Activated effector memory CD4-positive, alpha-beta T cell treated with Interleukin-2 at 50 U/mL for 16 hours (primary cell): ENCODE measurements at places on chromosomes 12 and 14.
A peak's percentile ranks its signal among the peaks of the same experiment; 100 is the strongest.

DNA sequence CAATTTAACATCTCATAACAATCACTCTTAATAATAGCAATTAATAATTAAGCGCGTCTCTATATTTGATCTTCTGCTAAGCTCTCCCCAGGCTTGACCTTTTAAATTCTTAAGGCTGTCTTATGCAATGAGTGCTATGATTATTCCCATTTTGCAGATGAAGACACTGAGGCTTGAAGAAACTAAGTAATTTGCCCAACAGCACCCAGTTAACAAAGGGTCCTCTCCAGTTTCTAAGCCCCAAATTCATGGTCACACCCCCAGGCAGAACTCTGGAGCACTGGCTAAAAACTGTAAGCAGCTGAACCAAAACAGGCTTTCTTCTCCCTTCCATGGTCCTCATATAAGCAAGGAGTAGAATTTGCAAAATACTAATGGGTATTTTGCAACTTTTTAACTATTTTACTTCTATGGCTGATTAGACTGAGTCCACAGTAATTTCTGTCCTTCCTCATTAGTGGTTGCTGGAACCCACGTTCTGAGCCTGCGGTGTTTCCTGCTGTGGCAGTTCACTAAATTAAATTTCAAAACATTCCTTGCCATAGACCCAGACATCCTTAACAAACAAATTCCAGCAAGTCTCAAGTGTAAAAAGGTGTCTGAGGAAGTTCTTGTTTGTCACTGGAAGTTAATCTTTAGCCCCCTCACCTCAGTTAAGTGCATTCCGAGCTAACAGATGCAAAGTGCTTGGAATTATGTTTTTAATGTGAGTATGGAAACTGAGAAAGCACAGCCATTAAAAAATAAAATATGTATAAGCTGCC lies 76.5 kb downstream of the TMEM132D start:
- no peak for DNase-seq

GRCh38 chr12:96617178-96617577 lies 127.8 kb downstream of the CFAP54 start:
- DNase-seq: no peak

DNA sequence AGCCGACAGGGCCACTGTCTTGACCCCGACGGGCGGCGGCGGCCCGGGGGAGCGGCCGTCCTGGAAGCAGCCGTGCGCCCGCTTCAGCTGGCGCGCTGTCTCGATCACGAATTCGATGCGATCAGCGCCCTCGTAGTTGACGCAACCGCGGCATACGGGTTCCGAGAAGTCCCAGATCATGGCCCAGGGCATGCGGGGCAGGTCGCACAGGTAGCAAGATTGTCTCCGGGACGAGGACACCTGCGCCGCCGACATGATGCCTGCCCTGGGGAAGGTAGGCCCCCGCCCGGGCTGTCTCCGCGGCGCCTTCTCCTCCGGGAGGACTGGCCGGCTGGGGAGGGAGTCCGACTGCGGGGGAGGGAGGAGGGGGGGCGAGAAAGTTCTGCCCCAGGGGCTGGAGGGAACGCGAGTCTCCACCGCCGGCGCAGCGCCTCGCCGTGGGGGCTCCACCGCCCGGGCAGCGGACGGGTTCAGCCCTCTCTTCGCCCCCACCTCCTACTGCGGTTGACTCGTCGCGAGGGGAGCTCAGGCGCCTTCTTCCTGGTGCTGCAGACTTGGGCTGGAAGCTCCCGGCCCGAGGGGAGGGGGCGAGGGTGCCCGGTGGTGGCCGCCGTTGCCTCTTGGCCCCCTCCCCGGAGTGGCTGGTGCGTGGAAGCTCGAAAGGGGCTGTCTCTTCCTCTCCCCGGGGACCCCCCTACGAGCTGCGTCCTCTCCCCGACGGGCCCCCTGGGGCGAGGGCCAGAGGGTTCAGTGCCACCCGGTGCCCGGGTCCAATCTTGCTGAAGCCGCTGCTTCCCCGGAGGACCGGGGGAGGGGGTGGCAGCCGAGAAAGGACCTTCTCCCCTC lies 747 bp downstream of the IRF2BPL start:
- DNase-seq: peak; percentile 62

DNA sequence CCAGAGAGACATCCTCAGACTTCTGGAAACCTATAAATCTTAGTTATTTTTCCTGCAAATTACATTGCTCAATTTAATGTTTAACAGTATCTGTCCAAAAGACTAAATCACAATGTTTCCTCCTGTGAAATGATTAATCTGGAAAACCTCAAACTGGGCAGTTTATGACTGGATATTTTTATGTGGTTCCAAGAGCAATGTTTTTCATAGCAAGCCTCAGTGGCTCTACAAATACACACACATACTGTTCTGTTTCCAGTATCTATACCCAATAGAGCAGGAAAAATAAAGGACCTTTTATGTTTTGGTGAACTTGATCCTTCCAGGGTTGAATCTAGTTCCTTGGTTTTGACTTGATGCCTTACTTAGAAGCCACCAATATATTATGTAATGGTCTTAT lies 9.2 kb downstream of the NID2 start:
- no peak for DNase-seq

GRCh38 chr12:26298785-26299621 lies 103.6 kb downstream of the SSPN start:
- no peak for DNase-seq

GRCh38 chr14:103384450-103385151 lies 614 bp upstream of the MARK3 start:
- no peak for DNase-seq

GRCh38 chr14:32434880-32435279 lies 105.8 kb downstream of the AKAP6 start:
- DNase-seq: no peak

DNA sequence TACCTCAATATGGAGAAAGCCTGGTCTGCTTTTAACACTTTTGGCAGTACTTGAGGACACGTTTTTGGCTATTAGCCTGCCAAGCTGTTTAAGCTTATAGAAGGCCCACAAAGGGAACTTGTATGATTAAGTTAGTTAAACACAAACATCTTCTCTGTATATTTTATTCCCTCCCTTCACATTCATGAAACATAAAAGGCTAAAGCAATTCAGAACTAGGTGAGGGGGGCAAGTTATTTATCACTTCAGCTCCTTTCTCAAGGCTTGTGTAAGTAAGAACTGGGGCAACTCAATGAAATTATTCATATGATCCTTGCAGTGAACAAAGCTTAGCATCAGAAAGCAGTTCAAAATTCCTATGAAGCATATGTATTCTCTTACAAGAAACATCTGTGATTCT lies 7.5 kb downstream of the PRICKLE1 start:
- no peak for DNase-seq

DNA sequence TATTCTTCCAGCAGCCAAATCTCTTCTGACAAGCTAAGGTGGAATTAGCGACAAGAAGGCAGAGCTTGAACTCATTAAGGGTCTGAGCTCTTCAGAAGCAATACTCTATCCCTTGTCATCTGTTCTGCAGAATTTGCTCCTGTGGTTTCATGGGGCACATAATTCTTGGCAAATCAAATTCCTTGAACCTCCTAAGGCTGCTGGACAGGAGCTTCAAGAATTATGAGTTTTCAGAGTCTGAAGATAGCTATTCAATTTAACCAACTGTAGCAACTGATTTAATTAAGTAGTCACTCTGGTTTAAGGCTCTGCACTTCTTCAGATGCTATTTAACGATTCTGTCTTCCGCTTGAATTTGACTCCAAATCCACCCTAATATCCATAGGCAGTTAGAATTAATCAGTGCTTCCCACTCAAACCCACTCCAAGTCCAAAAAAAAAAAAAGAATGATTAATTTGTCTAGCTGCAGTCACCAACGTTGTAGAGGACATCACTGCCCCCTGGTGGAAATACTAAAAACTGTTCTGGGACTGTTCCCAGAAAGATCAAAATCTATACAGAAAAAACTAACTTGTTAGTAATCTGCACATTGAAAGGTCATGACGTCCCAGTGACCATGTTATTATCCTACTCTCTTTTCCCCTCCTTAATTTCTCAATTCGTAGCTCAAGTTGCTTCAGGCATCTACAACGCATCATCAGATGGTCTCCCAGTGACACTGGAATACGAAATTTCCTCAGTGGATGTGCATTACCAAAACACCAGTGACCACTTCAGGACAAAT lies 169.9 kb downstream of the KIF21A start:
- DNase-seq: no peak

GRCh38 chr12:123721245-123721644 lies 9.1 kb downstream of the ATP6V0A2 start:
- DNase-seq: no peak

GRCh38 chr14:78240567-78240966 lies 70.4 kb downstream of the NRXN3 start:
- DNase-seq: no peak

GRCh38 chr12:18239526-18239925 lies 21.8 kb upstream of the PIK3C2G start:
- DNase-seq: no peak

- no peak for DNase-seq
Measured at GRCh38 chr14:92687681-92688433, 60.6 kb downstream of the LGMN start.

GRCh38 chr14:104268295-104268694 lies 129.9 kb downstream of the KIF26A start:
- DNase-seq: no peak

- DNase-seq: no peak
Measured at GRCh38 chr12:106054049-106054448, 84.7 kb downstream of the NUAK1 start.

- DNase-seq: no peak
Measured at GRCh38 chr12:1425396-1425729, 169.0 kb downstream of the FBXL14 start.

GRCh38 chr12:44397631-44398030 lies 478.5 kb downstream of the NELL2 start:
- DNase-seq: no peak

DNA sequence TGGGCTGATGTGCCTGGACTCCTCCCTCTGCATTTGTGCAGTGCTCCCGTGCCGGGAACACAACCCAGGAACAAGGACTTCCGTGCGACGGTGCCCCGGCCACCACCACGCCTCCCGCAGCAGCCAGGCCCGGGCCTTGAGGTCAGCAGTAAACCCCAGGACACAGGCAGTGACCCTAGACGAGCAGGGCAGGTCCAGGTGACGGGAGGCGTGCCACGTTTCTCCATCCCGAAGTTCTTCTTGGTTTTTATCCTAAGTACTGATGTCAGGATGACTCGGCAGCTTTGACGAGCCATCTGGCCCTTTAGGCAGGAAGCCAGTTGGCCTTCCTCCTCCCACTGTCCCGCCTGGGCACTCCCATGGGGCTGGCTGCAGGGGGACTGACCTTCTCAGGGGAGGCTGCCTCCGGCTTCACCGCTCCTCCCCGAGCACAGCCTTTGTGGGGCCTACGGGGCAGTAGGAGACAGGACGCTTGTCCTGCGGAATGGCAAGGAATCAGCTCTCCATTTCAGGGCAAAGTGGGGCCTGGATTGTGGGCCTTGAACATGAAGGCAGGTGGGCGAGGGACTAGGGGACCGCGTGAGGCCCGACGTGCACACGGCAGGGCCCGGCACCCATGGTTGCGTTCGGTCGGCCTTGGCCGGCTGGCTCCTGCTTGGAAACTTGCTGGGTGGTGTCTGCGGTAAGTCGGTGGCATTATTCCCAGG lies 94.1 kb downstream of the FBXL14 start:
- no peak for DNase-seq

- DNase-seq: no peak
Measured at GRCh38 chr12:130011611-130012385, 108.0 kb upstream of the TMEM132D start.

- DNase-seq: no peak
Measured at GRCh38 chr12:44525806-44526654, 350.1 kb downstream of the NELL2 start.

- DNase-seq: no peak
Measured at GRCh38 chr12:32535288-32535999, 136.1 kb downstream of the FGD4 start.

GRCh38 chr12:92585115-92585727 lies 117.6 kb upstream of the PLEKHG7 start:
- DNase-seq: no peak

- DNase-seq: no peak
Measured at GRCh38 chr12:55845361-55845760, 2.6 kb upstream of the MMP19 start.

- DNase-seq: no peak
Measured at GRCh38 chr12:77151030-77151429, 85.7 kb upstream of the E2F7 start.

DNA sequence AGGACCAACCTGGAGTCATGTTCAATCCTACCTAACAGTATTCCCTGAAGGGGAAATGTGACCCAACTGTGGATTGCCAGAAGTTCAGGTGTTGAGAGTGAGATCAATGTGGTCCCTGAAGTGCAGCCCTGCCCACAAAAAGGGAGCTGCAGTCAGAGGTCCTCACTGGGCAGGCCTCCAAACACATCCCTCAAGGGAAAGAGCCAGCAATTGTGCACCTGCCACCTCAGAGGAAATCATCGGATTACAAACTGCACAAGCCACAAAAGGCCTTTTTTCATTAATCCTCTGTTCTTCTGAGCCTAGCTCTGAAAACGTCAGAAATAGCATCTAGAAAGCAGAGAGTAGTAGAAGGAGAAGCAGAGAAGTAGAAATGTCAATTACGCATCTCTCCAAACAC lies 10.8 kb upstream of the MDM1 start:
- DNase-seq: no peak

- DNase-seq: no peak
Measured at GRCh38 chr14:34824256-34824655, 50.9 kb downstream of the BAZ1A start.

DNA sequence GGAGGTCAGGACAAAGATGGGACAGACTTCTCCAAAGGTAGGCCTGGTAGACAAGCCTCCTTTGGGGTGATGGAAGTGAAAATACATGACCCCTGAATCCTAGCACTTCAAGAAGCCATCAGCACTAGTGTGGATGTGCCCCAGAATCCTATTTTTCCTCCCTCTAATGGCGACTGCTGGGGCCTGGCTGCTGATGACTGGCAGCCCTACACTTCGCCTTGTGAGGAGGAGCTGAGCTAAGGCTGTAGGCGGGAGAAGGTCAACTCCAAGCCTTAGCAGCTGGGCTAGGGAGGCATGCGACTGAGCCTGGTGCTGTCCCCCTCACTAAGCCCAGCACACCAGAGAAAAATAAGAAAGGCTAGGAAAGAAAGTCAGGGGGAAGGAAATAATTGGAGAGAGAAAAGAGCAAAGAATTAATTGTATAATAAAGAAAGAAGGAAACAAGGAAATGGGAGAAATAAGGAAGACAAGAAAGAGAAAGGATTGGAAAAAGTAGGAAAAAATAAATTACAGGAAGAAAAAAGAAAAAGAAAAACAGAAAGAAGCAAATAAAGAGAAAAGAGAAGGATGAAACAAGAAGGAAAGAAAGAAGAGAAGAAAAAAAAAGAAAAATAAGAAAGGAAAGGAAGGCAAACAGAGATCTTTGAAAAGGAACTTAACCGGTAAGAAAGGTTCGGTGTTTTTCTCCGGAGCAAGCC lies 4.7 kb upstream of the HOXC10 start:
- no peak for DNase-seq

DNA sequence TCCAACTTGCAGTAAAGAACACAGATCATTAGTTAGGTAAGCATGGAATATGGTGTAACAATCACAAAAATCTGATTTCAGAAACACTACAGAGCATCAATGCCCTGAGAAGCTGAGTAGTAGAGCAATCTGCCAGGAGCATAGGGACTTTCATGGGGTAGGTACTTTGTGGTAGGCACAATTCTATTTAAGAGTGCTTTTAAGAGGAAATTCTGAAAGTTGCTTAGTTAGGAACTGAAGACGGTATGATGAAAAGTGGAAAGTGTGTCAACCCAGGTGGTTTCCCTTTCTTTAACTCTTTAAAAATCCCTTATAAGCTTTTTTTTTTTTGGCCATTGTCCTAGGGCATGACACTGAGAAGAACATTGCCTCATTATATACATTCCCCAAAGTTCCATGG lies 535.7 kb upstream of the FBXO33 start:
- no peak for DNase-seq

- DNase-seq: no peak
Measured at GRCh38 chr14:56390859-56391258, 188.7 kb upstream of the TMEM260 start.
